ENCODE measurements at places on chromosomes 2 and 18.

DNA sequence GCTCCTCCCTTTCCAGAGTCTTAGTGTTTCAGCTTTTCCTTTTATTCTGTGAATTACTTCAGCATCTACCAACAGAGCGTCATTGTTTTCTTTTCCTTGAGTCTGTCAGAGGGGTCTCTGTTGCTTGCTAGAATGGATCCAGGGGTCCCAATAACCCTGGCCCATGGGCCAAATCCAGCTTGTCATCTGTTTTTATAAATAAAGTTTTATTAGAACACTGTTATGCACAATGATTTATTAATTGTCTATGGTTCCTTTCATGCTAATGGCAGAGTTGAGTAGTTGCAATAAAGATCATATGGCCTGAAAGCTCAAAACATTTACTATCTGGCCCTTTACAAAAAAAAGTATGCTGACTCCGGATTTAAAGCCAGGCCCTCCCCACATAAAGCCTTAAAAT is 58.8 kb downstream of the MRPL35 start:
- DNase-seq = no peak

GRCh38 chr2:172710584-172711047 is 25.0 kb upstream of the RAPGEF4 start:
- DNase-seq = peak; percentile 13

DNA sequence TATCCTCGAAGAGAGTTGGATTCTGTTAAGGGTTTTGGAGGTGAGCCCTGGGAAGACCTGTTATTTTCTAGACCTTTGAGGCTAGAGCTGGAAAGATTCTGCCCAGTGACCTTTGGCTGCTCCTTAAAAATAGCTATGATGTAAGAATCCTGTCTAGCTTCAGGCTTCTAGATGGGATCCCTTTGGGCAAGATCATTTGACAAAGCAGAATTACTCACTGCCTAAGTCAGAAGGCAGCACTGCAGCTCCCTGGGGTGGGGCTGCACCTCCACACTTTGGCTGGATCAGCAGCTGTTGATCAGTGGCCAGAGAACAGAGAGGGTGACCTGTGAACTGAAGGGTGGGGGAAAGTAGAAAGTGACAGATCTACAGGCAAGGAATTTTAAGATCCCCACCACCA is 103.8 kb downstream of the ASAP2 start:
- DNase-seq = no peak

DNA sequence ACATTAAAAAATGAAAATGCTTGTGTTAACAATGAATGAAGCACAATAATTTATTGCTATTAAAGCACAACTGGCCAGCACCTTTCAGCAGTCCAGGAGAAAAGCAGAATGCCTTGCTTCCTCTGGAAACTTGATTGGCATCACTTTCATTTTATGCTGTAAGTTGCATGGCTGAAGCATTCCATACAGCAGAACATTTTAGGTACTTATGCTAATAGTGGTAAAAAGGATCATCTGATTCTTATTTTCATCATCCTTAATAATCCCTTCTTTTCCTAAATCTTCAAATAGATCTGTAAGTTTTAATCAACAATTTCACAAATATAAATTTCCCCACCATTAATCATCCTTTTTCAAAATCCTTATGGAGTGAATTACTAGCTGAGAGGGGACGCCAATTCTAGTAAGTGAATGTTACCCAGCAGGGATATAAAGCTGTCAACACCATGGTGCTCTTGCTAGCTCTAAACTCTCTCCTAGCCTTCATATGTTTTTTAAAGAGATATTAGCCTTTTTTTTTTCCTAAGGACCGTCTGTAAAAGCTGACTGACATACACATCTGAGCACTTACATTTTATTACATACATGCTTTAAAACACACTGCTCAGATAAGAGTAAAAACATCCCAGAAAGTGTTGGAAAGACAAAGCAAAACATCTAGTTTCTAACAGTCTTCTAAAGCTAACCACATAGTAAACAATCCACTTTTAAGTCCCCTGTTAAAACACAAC is 5.3 kb downstream of the SATB2 start:
- no peak for DNase-seq

DNA sequence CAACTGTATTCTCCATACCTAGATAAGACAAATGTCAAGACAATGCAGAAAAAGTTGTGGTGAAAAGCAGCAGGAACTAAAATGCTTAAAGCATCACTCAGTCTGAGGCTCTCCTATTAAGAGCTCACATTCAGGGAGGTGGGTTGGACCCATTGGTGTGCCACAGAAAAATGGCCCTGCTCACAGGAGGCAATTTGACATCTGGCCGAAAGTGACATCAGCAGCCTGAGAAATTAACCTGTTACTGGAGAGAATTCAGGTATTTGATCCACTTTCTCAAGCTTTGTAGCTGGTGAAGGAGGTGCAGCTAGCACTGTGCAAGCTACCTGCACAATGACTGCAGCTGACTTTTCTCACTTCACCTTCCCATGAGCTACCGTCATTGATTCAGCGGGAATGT is 86.0 kb downstream of the TMEM247 start:
- no peak for DNase-seq

GRCh38 chr2:108534584-108535356 is 500 bp downstream of the LIMS1 start:
- DNase-seq = peak; percentile 23

GRCh38 chr2:30332791-30333453 is 101.6 kb downstream of the LBH start:
- DNase-seq = no peak

DNA sequence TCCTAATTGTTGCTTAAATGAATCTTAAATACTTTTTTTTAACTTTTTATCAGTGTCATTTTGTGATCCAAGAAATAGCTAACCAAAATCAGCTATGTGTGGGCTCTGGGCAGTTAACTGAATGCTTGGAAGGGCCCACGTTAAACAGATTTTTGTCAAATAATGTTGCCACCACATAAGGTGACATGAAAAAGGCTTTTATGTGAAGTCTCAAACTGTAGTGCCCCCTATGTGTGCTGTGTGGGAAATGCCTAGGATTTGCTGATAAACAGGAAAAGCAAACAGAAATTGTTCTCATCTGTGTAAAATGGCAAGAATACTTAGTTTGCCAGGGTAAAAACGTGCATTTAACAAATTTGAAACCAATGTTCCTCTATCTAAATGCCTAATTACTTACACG is 242.2 kb downstream of the ZNF516 start:
- no peak for DNase-seq

- no peak for DNase-seq
Observed at GRCh38 chr2:55827855-55828254, 95.7 kb downstream of the EFEMP1 start.
